ENCODE measurements at places on chromosomes 3 and 15.

- DNase-seq = no peak
Measured at GRCh38 chr3:116139641-116140040, 305.6 kb downstream of the LSAMP start.

GRCh38 chr3:85584779-85585356 lies 626.1 kb downstream of the CADM2 start:
- no peak for DNase-seq

GRCh38 chr15:59224474-59224873 lies 17.8 kb downstream of the LDHAL6B start:
- DNase-seq = no peak

DNA sequence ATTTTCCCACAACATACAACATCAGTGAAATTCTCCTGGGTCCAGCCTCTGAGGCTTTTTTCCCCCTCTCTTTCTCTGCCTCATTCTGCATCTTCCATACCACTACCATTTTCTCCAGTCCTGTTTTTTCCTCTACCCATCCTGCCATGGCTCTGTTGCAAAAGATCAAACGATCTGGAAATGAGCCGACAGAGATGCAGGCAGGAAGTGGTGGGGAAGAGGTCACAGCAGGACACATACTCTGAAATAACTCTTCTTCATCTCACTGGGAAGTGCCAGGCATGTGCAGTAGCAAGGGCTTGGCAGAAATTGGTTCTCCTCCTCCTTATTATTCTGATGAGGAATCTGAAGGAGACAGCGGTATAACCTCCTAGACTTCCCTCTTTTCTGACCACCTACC lies 114.3 kb downstream of the CORO2B start:
- DNase-seq = no peak

DNA sequence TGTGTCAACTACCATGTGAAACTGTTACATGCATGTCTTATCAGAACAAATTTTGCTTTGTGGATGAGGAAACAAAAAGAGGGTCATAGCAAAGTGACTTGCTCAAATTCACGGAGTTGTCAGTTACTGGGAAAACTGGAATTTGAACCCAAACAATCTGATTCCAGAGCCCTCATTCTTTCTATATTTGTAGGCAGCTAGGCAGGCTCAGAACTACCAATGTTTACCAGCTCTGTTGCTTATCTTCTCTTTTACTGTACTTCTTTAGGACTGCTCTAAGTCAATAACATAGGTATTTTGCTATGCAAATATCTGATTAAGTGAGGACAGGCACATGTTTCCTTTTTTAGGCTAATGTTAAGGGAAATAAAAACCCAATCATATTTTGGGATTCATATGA lies 450.5 kb downstream of the ZPLD1 start:
- DNase-seq = no peak

GRCh38 chr3:152071924-152072323 lies 196.8 kb upstream of the MBNL1 start:
- no peak for DNase-seq

DNA sequence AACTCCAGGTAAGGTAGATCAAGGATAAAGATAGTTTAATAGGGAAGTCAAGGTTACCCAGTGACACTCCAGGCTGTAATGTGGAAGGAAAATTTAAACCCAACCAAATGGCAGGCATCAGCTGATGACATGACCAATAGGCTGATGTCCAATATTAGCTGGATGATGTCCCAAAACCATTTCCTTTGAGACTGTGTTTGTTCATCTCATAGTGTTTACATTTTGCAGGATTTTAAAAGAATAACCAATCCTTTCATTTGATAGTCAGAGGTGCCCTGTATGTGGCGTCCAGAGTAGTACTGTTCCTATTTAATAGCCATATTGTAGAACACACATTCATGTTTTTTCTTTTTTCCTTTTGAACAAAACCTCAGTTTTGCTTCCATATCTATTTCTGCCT lies 23.3 kb upstream of the TMEM158 start:
- no peak for DNase-seq

GRCh38 chr3:63565220-63565619 lies 87.3 kb upstream of the SNTN start:
- DNase-seq = no peak

- no peak for DNase-seq
Measured at GRCh38 chr3:169744366-169745054, 20.4 kb downstream of the TERC start.

DNA sequence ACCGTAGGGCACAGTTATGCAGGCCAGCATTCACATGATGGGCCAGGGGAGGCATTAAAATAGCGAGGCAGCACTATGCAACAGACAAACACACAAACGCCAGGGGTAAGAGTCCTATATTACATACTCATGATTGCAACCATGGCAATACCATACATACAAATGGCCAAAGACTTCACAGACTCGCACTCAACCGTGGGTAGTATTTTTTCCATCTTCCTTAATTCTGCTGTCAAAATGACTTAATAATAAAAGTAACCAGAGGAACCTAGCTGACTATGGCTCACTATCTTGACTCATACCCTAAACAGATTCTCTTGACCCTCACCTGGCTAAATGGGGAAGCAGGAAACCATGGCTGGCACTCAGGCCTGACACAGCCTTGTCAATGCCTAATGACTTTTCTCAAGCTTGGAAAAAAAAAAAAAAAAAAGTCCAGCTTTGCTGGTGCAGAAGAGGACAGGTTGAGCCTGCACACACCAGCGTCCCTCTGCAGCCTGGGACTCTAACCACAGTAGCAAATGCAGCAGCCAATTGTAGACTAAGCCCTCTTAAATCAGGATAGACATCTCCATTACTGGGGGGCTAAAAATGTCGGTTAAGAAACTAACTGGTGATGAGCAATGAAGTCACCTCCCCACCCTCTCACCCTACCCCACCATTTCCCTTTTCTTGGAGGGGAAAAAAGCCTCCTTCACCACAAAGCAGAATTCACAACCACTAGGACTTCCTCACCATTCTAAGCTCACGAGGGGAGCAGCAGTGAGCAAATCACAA lies 23.1 kb downstream of the CCDC12 start:
- no peak for DNase-seq

DNA sequence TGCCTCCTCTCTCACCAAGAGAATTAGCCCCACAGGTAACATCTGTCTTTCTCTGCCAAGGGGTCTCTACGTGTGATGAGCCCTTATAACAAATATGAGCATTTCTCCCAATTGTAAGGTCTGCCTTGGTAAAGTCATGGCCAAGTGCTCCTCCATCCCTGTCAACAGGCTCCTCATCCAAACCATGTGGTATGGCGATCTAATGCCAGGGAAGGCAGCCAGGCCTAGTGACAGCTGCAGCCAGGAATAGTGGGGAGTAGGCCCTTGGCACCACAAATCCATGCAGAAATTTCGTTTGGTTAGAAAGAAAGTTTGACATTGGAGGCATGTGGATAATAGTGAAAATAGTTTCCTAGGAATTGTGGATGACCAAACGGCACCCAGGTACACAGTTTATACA lies 4.7 kb upstream of the LRTM1 start:
- no peak for DNase-seq

- no peak for DNase-seq
Measured at GRCh38 chr15:31159837-31160236, 58.3 kb upstream of the TRPM1 start.

- DNase-seq = no peak
Measured at GRCh38 chr15:76345880-76346668, 9.5 kb downstream of the ISL2 start.

DNA sequence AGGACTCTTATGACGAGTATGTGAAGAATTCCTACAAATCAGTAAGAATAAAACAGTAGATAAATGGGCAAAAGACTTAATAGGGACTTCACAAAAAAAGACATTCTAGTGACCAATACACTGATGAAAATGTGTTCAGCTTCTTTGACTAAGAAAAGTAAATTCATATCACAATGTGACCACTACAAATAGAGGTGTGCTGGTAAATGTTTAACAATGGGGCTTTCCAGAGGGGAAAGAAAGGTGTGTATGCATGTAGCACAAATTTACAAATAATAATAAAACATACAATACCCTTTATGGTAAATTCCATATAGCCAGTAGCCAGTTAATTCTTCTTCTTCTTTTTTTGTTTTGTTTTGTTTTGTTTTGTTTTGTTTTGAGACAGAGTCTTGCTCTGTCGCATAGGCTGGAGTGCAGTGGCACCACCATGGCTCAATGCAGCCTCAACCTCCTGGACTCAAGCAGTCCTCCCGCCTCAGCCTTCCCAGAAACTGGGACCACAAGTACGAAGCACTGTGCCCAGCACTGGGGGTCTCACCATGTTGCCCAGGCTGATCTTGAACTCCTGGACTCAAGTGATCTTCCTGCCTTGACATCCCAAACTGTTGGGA lies 17.5 kb upstream of the NMD3 start:
- no peak for DNase-seq

DNA sequence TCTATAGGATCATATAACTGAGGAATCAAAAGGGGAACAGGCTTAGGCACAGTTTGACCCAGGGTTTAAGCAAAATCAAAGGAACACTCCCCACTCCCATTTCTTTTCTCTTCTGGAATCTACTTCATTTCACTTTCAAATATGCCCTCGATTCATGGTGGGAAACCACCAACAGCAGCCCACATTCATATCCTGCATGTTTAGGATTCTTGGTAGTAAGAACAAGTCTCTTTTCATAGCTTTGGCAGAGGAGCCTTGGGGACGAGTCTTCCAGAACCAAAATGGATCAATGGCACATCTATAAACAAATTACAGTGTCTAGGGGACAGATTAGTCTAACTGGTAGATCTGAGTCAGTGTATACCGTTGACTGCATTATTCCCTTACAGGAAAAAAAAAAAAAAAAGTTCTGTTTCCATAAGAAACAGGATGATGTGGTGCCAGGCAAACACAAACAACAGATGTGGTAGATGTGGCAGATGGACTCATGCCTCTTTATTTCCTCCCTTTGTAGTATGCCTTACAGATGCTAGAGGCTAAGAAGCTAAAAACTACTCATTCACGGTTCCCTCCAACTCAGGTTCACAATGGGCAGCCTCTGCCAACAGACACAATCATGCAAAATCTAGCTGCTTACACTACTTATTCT lies 578.3 kb upstream of the ADAMTS9 start:
- no peak for DNase-seq

DNA sequence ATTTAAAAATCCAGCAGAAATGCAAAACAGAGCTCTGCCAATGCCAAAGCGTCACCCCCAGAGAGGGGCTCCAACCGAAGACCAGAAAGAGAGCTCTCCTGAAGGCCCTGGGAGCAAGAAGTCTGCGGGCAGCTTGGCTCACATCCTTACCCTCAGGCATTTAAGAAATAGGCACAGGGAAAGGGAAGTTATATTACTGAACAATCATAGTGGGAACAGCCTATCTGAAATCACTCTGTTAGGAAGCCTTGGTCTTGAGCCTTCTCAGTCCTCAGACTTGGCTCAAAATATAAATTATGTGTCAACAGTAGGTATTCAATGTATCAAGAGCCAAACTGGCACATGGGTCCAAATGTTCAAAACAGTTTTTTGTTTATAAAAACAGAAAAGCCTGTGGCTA lies 10.3 kb upstream of the PPARG start:
- DNase-seq = no peak

- no peak for DNase-seq
Measured at GRCh38 chr15:85044251-85044853, 62.7 kb downstream of the PDE8A start.

DNA sequence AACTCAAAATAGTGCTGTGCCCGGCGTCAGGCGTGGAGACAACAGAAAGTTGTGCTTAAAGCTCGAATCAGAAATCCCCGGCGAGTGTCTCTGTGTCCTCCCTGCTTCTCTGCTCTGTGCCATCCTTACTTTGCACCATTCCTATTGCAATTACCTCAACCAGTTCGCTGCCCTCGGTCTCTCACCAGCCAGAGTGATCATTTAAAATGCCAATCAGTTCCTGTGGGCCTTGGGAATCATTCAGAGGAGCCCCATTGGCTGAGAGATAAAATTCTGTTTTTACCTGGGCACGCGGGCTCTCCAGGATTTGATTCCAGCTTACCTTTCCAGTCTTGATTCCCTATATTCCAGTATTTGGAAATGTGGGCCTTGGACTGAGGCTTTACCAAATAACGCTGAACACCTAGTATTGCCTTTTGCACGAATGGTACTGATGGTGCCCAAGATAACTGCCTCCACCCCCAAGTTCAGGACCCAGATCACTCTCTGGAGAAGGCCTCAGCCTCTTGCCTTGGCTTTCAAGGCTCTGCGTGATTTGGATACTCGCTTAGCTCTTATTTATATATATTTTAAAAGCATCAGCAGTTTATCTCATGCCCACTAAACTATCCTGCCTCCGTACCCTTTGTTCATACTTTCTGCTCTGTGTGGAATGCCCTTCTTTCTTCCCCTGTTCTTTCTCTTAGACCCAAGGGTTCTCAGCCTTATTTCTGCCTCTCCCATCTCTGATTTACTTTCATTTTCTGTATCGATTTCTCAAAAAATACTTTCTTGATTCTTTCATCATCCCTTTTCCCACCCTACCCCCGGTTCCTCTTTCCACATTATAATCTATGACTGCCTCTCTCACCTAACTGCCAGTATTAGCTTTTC lies 863 bp downstream of the PSMA4 start:
- no peak for DNase-seq

GRCh38 chr3:174937478-174937877 lies 78.3 kb downstream of the NAALADL2 start:
- DNase-seq = no peak

- DNase-seq = no peak
Measured at GRCh38 chr3:107132674-107133073, 244.6 kb upstream of the CCDC54 start.

- DNase-seq = no peak
Measured at GRCh38 chr3:130627143-130627855, 110.3 kb downstream of the COL6A6 start.

- no peak for DNase-seq
Measured at GRCh38 chr3:196273655-196274054, 13.9 kb downstream of the PCYT1A start.

- no peak for DNase-seq
Measured at GRCh38 chr15:81304226-81304625, 19.7 kb downstream of the STARD5 start.

- no peak for DNase-seq
Measured at GRCh38 chr3:193842832-193843473, 249.9 kb downstream of the OPA1 start.

Data from T1000 (cell line).